ENCODE measurements at places on chromosomes 12 and 14.

DNA sequence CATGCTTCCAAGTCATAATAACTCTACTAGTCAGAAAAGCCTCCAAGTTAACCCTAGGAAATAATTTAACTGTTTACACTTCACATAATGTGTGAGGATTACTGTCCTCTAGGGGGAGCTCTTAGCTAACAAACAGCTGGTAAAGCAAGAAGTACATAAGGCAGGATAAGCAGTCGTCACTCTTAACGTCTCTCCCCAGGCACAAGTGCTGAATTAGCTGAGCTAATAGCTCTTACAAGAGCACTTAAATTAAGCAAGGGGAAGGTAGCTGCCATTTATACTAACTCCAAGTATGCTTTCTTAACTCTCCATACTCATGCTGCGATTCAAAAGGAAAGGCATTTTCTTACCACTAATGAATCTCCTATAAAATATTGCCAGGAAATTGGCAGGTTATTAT is 79.3 kb upstream of the TSPAN11 start:
- DNase-seq: no peak

- peak; percentile 76 for DNase-seq
These were observed at the start of gene CIT for GRCh38 chr12:119876761-119877638. Gene CIT, minus strand, starts transcription at chr12:119877320. Its CDS starts 1,152 bp downstream, at chr12:119876168.

- no peak for DNase-seq
These were observed 60.1 kb upstream of the TUNAR start for GRCh38 chr14:95816539-95816938.

DNA sequence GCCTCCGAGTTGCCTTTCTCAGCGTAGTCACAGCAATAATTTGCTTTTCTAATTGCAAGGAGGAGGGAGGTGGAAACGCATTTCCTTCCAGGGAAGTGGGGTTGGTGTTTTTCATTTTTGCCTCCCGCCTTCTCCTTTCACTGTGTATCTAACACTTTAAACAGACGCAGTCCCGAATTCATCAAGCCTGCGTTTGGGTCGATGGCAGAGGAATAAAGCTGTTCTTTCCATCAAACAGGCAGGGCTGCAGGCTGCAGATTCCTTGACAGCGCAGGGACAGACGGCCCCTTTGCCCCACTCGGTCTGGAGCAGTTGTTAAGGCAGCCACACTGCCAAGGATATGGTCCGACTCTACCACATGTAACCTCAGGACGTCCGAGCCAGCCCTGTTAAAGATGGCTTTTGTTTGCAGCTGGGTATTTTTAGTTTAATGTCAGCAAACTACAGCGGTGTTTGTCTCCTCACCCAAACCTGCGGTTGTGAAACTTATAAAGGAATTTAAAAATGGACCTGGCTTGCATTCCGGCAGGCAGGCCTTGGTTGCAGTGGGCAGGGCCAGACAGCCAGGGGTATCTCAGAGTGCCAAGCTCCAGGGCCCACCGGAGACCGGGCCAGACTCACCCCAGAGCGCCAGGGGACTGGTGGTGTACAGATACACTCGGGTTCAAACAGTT is 2.1 kb downstream of the CHST11 start:
- no peak for DNase-seq

GRCh38 chr12:87427770-87428169 is 601.4 kb downstream of the C12orf50 start:
- DNase-seq: no peak

GRCh38 chr12:111732786-111733185 is 33.9 kb upstream of the ALDH2 start:
- no peak for DNase-seq

GRCh38 chr14:31241450-31242114 is 34.0 kb upstream of the HECTD1 start:
- DNase-seq: no peak

DNA sequence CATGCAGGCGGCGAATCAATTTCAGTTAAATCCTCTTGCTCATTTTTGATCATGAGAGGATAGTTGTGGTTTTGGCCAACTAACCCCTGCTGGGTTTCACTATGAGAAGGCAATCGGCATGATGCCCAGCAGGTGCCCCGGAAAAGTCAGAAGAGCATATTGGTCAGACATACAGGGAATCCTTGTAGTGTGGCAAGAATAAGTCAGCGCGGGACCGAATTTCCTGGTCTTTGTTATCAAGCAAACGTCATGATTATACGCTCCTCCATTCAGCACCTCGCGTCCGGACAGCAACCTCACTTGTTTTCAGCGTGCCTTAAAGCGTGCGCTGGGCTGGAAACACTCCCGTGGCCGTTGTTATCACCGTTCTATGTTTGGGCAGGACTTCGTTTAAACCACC is 1.8 kb downstream of the TBC1D30 start:
- no peak for DNase-seq

DNA sequence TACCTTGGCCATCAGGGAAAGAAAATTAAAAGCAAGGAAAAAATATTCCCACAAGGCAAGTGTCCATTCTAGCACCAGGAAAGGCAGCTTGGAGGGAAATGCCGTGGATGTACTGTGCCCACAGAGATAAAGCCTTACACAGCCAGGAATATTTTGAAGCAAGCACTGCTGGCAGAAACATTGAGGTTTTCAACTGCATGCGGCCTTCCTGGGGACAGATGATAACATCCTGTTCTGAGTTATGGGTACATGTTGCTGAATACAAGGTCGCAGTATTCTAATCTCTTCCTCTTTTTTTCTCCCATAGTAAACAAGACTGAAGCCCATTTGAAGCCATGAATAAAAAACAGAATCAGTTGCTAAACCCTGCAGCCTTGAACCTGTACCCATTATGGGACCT is 197.1 kb downstream of the BTG1 start:
- DNase-seq: no peak

- DNase-seq: no peak
These were observed 179.3 kb upstream of the RMST start for GRCh38 chr12:97283297-97283696.

GRCh38 chr12:118237908-118238307 is 102.0 kb downstream of the PEBP1 start:
- no peak for DNase-seq

- no peak for DNase-seq
These were observed 56.7 kb upstream of the LRFN5 start for GRCh38 chr14:41549821-41550607.

DNA sequence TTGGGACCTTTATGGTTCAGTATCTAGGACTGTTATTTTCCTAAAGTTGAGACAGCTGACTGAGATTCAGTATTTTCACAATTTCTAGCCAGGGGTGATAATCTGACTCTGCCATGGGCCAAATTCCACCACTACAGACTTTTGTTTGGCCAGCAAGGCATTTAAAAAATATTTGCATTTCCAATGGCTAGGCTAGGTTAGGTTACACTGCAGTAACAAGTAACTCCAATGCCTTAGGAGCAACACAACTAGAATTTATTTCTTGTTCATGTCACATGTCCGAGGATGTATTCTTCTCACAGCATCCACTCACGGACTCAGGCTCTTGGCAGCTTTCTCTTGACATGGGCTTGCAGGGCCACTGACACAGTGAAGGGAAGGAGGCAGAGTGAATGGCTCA is 83.0 kb downstream of the CPSF2 start:
- no peak for DNase-seq

GRCh38 chr14:96585672-96586013 is 83.5 kb downstream of the PAPOLA start:
- no peak for DNase-seq

DNA sequence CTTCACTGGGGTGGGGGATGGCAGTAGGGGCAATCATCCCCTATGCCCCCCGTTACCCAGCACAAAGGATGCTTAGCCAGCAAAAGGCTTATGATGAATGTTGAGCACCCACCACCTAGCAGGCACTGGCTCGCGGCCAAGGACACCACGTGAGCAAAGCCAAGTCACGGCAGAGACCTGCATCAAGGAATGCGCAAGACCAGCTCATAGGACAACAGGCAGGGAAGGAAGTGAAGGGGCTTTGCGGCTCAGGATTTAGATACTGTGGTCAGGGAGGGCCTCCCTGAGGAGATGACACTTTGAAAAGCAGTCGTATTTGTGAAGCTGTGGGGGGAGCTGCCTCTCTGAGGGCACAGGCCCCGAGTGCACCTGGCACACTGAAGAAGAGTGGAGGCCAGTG is 32.8 kb downstream of the SH2B3 start:
- DNase-seq: no peak

DNA sequence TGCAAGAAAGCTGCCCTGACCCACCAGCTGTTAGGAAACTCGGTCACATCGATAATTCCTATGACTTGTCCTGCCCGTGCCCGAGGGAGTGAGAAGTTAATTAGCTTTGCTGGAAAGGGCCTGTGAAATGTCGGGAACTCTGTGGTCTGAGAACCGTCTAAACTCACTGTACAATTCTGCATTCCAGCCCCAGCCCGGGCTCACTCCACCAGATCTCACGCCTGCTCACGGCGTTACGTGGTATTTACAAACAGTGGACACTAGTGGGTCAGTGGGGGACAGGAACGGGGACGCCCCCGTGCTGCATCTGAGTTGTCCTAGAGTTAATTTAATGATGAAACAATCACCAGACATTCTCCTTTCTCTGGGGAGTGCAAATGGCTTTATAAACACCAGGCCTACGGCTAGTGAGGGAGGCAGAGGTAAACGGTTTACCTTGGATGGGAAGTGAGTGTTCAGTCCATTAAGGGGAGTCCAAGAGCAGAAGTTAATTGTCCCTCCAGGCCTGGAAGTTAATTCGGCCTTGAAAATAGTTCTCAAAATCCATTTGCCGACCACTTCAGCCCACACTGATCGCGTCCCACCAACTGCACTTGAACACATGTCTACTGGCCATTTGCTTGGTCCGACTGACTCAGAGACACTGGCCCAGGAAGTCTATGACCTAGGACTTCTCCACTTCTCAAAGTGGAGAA is 93.5 kb upstream of the MED13L start:
- no peak for DNase-seq

DNA sequence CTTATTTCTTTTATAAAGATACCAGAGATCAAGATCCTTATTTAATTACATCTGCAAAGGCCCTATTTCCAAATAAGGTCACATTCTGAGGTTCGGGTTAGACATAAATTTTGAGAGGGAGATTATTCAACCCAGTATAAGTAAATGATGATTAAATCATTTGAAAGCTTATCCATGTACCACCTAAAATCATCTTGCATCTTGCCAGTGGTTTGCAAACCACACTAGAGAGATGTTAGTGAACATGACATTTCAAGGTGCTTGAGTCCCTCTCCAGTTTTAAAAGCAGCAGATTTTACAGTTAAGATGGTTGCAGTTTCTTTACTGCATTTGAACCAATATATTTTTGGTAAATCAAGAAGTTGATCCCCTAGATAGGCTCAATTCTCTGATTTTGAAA is 49.9 kb upstream of the TMPO start:
- DNase-seq: no peak

DNA sequence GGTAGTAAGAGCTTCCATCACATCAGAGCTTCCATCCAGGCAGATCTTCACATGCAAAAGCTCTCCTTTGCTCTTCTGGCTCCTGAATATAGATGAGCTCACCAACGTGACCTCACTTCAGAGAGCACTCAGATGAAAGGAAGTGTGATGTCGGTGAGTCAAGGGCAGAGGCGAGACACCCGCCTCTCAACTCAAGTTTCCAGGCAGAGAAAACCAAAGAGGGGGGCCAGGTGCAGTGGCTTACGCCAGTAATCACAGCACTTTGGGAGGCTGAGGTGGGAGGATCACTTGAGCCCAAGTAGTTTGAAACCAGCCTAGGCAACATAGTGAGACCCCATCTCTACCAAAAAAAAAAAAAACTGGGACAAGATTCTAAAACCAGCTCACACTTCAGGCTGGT is 126.9 kb downstream of the DUSP6 start:
- peak; percentile 78 for DNase-seq

DNA sequence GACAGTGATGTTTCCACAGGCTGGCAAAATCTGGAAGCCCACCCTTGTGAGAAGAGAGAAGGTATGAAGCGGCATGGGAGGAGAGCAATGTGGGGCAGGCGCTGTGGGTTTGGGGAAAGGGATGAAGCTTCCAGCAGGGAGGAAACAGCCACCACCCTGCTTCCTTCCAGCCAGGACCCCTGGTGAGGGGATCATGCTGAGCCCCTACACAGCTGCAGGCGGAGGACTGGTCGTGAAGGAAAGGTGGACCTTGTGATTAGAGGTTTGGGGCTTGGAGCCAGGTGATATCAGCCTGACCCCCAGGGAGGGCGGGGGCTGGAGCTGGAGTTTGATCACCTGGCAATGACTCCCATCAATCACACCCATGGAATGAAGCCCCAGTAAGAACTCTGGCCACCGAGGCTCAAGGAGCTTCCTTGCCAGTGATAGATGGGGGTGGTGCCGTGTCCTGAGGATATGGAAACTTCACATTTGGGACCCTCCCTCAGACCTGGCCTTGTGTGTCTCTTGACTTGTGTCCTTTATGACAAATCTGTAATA is 48.6 kb downstream of the RIMBP2 start:
- DNase-seq: no peak

DNA sequence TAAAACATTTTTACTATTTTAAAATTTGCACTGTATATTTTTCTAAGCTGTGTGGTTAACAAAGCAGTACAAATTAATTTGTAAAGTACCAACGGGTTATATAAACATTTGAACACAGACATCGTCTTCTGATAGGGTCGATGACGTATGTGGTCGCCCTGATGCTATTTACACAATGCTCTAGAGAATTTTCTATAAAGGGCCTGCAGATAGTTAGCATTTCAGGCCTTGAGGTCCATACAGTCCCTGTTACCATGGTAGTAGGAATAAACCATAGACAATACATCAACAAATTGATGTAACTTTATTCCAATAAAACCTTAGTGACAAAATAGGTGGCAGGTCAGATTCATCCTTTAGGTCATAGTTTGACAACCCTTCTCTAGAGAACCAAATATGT is 25.7 kb upstream of the PDZRN4 start:
- DNase-seq: no peak

DNA sequence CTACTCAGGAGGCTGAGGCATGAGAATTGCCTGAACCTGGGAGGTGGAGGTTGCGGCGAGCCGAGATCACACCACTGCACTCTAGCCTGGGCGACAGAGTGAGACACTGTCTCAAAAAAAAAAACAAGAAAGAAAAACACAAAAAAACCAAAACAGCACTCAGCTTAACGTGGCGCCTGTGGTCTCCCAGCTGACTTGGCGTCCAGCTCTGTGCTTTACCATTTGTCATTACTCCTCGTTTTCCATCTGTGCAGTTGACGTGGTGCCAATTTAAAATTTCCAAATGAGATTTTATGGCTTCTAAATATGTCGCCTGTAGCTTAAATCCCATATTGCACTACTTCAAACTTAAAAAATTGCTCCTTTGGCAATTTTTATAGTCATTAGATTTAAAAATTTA is 2.0 kb downstream of the MGP start:
- no peak for DNase-seq

GRCh38 chr14:22386924-22387775 is 201.9 kb downstream of the DAD1 start:
- no peak for DNase-seq

GRCh38 chr12:27272373-27273028 is 28.4 kb downstream of the STK38L start:
- DNase-seq: no peak

DNA sequence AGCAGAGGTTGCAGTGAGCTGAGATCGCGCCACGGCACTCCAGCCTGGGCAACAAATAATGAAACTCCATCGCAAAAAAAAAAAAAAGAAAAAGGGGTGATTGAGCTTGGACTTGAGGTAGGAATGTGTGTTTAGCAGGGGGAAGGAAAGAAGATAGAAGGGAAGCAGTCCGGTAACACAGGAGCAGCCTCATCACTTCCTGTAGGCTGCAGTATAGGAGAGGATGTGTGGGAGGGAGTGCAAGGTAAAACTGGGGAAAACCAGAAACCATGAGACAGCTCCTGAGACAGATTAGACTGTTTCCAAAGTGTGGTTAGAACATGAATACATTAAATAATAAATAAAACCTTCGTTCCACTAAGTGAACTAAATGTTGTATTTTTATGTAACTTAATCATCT is 49.2 kb downstream of the FGD4 start:
- no peak for DNase-seq

GRCh38 chr12:116404913-116405611 is 127.6 kb upstream of the MED13L start:
- no peak for DNase-seq
